ENCODE measurements at places on chromosomes 11 and 22.

DNA sequence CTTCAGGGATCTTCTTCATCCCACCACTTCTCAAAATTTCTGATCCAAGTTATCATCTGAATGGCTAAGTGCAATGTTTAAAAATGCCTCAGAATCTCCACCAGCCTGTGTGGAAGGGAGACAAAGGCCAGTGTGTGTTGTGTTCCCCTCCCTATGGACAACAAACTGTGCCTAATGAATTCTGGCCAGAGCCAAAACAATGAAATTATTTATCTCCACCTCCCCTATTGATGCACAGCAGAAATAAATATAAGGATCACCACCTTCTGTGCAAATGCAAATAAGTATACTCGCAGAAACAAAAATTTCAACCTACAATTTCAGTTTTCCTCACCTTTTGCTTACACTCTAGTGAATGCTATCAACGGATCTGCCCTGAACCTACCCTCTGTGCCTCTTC lies 75.8 kb downstream of the GAB2 start:
- DNase-seq: no peak

DNA sequence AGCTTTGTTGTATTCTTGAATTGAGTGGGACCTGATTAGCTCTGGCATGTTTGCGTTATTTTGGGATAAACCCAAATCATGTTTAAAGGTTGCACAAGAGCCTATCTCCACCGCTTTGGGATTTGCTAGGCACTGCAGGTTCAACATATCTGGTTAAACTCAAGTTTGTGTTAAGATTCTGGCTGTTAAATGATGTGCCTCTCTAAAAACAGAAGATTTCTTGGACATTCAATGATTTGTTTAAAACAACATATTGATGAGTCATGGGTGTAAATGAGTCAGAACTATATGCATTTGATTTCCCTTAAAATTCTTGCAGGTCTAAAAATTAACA lies 67.4 kb downstream of the AMOTL1 start:
- no peak for DNase-seq

- no peak for DNase-seq
These were observed 57.4 kb downstream of the BUD13 start for GRCh38 chr11:116715383-116715782.

GRCh38 chr11:128806506-128807261 lies 60.4 kb downstream of the KCNJ1 start:
- DNase-seq: no peak

DNA sequence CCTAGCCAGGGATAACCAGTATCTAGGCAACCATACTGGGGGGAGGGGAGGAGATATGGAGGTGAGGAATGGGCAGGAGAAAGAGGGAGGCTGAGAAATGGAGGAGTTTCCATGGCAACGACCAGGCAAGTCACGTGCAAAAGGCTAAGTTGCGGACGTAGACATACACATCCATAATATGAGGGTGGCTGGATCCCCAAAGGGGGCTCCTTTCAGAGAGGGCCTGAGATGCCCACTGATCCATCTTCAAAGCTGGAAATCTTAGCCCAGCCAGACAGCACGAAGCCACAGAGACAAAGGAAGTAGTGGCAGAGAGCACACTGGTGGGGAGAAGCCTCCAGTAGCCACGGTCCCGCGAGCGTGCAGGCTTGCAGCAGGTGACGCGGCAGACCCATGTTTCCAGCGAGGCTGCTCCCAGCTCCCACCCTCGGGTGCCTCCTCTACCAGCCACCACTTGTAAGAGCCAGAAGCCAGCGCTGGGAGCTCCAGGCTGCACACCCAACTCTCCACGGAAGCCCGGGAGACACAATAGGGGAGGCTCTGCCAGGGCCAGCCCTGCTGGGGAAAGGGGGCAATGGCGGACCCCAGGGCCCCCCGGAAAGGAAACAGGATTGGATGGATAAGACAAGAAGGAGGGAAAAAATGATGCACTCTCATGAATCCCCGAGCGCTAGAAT lies 938 bp downstream of the FXYD6 start:
- no peak for DNase-seq

DNA sequence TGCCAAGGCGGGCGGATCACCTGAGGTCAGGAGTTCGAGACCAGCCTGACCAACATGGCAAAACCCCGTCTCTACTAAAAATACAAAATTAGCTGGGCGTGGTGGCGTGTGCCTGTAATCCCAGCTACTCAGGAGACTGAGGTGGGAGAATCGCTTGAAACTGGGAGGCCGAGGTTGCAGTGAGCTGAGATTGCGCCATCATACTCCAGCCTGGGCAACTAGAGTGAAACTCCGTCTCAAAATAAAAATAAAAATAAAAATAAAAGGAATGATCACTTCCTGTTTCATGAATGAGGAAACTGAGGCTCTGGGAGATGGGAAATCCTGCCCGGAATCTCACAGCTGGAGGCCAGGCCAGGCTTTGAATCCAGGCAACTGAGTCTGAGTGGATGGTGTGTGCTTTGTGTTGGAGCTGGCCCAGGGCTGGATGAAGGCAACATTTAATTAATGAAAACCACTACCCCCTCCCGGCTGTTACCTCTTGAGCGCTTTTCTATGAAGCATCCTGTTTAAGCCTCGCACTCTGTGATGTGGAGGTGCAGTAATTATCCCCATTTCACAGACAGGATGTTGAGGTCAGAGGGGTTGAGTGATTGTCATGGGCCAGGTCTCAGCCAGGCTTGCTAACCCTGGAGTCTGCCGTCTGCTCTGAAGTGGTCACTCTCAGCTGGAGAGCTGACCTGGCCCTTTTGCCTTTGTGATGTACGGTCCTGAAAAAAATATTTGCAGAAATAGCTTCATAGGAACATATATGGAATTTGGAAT lies 27.8 kb downstream of the LRP5 start:
- DNase-seq: no peak

DNA sequence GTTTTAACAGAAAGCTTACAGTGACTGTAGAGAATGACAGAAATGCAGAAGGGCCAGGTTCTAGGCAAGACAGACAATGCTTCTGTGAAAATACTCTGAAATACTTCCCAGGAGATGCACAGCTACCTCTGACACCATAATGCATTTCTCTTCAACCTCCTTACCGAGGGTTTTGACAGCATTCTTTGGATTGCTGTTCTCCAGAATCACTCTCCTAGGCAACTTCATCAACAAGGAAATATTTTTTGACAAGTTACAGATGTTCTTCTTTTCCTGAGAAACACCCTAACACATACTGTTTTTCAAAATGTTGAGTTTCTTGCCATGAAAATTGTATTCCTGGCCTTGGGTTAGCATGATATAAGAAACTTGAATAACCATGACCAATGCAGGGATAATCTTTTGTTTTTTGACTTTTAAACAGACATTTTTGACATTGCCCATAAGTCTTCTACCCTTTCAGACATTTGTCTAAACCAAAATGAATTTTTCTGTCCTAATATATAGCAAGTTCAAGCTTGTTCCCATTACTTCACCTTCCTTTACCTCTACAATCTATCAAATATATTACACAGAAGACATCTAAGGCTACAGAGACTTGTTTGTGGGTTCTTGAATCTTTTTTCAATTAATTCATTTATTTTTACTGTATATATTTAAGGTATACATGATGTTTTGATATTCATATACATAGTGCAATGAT lies 108.1 kb downstream of the CCDC34 start:
- no peak for DNase-seq

- DNase-seq: no peak
These were observed 7.4 kb downstream of the SCARF2 start for GRCh38 chr22:20430101-20430719.

GRCh38 chr11:103994094-103994493 lies 42.3 kb upstream of the DDI1 start:
- no peak for DNase-seq

GRCh38 chr11:47587723-47588326 lies 1.3 kb downstream of the FAM180B start:
- DNase-seq: no peak

DNA sequence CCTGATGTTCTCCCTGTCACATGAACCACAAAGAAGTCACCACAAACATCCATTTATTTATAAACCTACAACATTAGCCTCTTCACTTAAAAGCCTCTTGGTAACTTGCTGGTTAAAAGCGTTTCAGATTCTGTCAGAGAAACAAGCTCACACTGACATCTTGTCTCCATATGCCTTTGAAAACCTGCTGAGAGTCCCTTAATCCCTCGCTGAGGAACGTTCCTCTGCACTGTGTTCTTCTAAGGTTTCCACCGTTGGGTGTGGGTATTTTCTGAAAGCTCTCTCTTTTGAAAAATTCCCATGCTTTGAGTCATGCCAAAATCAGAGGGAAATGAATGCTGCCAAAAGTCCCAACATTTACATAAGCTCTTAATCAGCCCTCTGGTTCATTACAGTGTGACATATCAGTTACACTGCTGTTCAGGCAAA lies 149.8 kb downstream of the CCDC34 start:
- no peak for DNase-seq

GRCh38 chr22:36449596-36450175 lies 31.8 kb downstream of the TXN2 start:
- no peak for DNase-seq

Measured in NCI-H510A (cell line).